ENCODE measurements at places on chromosomes 7 and 10.

DNA sequence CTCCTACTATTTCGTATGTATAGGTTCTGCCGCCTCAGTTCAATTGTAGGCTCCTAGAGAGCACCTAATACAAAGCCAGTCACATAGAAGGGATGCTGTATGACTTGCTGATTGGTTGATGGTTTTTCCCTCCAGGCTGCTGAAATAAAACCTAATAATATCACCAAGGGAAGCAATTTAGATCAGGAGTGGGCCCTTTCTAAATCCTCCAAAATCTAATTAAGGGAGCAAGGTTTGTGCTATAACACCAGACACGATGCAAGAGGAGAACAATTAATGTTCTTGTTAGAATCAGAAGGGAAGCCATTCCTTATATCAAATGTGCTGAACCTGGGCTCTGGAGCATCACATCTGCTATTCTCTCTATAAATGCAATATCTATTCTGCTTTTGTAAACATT is 42.0 kb upstream of the SLC13A1 start:
- no peak for DNase-seq

DNA sequence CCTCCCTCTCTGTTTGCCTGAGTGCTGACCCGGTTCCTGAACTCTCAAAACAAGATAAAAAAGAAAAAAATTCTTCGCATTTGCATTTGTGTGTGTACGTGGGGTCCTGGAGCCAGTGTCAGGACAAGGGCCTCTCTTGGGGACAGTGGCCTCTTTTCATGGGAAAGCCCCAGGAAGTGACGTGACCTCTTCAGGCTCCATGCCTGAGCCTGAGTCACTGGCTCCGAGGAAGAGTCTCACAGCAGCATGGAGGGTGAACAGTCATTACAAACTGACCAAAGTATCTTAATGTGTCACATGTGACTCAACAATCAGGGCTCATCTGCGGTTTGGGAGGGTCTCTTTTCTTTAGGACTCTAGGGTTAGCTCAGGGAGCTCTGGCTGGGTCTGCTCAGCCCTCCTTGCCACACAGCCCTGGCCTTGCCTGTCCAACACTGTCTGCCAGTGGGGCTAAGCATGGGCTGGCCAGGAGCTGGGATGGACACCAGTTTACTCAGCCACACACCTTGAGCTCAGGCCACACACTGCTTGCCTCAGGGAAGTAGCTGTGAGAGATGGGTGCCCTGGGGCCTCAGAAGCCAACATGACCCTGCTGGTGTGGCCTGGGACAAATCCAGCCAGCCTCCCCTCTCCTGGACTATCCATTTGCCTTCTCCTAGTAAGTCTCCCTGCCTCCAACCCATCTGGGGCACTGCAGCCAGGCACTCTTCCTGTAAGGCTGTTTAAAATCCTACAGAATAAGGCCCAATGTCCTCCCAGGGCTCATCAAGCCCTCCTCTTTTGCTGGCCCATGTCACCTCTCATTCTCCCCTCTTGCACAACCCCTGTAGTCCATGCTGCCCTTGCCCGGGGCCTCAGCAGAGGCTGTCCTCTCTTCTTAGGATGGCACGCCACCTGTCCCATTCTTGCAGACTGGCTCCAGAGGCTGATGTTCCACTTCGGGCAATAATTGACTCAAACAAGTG is 10.5 kb downstream of the TMEM273 start:
- DNase-seq: no peak

GRCh38 chr10:28958468-28958867 is 281.1 kb downstream of the BAMBI start:
- no peak for DNase-seq

DNA sequence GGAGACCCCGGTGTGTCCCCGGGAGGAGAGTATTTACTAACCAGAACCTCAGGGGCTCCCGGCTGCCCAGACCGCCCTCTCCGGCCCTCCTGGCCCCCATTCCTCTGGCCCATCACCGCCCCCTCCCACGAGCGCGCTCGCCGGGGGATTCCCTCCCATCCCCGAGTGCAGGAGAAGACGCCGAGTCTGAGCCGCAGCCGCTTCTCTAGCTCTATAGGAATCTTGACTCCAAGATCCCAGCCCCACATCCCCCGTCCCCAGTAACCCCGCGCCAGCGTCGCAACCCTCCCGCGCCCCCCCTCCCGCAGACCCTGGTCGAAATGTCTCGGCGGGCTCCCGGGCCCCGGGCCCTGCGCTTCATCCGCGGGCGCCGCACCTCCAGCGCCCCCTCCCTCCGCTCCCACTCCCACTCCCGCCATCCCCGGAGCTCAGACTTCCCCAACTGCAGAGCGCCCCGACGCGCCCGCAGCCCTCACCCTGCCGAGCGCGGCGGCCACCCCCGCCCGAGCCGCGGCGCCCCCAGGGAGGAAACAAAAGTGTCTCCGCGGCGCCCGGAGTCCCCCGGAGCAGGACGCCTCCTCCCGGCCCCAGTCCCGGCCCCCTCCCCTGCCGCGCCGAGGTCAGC is 541 bp downstream of the ELMO1 start:
- DNase-seq: peak; percentile 49

DNA sequence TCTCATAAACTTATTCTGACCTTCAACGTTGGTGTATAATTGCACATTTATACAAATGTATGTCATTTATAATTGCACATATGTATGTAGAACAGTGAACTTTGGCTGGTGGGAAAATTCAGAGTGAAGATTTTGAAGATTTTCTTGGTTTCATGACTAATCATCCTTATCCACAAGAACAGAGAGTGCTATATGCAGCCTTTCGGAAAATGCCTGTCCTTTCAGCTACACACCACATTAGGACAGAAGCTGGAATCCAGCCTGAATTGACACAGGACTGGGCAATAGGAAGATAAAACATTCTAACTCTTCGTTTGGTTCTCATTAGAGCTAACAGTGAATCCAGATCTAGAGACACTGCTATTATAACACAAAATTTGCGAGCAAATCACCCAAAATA is 166.2 kb downstream of the PDE1C start:
- DNase-seq: no peak

- DNase-seq: no peak
These were observed 166.5 kb downstream of the LRMDA start for GRCh38 chr10:75597773-75598440.

DNA sequence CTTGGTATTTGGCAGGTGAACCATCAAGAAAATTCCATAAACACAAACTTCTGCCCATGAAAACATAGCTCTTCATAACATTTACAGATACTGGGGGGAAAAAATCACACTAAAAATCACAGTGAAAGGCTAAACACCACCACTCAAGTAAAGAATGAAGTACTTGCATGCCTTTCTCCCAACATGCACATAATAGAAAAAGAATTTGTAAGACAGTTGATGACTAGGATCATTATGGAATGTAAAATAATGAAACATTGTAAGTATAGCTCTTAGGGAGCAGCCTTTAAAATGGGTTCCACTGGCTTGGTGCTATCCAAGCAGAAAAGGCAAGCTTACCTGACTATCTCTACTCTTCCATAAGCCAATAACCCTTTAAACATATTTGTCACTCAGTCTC is 299.9 kb upstream of the LRRN3 start:
- DNase-seq: no peak

DNA sequence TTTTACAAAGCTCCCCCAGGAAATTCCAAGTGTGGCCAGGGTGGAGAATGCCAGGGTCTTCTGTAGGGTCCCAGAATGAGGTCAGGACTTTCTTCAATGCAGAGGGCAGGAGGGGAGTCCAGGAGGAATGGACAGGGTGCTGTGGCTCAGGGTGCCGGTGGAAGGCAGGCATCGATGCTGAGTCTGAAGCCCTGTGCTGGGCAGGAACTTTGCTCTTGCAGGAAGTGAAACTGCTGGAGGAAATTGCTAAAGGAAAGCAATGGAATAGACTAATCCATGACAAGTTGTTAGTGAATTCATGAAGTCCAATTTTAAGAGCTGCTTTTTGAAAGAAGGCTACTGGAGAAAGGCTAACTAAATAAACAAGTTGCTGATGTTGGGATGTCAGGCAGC is 14.8 kb downstream of the PTPRE start:
- no peak for DNase-seq
